ENCODE measurements at places on chromosomes 2 and 18.
A peak's percentile ranks its signal among the peaks of the same experiment; 100 is the strongest.

DNA sequence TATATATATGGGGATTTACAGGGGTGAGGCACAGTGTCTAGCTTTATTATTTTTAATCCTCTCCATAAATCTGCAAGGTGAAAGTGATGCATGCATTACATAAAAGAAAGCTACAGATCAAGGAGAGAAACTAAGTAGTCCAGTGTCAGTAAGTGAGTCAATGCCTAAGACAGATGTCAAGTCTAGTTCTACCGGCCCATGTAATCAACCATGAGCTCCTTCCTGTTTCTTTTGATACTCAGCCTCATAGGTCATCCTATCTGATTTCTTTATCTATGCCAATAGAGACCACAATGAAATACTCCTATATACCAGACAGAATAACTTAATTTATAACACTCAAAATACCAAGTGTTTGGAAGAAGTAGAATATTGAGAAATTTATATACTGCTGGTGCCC lies 20.2 kb upstream of the GYPC start:
- DNase-seq = no peak

GRCh38 chr2:96528006-96528699 lies 8.4 kb upstream of the ARID5A start:
- peak; percentile 82 for DNase-seq

DNA sequence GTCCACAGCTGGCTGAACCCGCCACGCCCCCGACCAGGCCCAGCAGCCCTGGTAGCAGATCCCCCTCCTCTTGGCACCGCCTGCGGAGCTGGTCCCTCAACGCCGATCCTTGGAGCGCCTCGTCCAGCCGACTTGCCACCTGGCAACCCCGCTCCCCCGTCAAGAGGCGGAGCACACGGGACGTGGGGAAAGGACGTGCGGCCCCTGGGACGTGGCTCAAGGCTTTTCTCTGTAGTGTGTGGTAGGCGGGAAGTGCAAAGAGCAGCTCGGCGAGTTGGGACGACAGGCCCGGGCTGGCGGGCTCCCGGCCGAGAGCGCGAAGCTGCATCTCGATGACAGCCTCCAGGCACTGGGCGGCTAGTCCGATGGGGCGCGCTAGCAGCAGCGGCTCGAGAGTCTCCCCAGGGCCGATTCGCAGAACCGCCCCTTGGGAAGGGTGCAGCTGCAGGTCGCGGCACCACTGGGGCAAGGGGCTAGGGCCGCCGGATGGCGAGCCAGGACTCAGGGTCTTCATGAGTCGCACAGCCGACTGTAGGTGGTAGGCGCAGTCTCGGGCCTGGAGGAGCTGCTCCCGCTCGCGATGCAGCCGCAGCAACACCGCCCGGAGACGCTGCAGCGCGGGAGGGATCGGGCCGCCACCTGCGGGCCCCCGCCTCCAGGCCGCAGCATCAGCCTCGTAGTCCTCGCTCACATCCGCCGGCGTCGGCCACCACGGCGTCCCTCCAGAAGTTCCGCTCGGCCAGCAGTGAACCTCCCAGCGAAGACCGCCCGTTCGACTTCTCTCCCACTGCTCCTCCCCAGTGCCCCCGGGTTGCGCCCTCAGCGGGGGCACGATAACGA lies 617 bp downstream of the CCDC142 start:
- DNase-seq = no peak

GRCh38 chr18:31410716-31411483 lies 34.3 kb downstream of the DSG4 start:
- no peak for DNase-seq

DNA sequence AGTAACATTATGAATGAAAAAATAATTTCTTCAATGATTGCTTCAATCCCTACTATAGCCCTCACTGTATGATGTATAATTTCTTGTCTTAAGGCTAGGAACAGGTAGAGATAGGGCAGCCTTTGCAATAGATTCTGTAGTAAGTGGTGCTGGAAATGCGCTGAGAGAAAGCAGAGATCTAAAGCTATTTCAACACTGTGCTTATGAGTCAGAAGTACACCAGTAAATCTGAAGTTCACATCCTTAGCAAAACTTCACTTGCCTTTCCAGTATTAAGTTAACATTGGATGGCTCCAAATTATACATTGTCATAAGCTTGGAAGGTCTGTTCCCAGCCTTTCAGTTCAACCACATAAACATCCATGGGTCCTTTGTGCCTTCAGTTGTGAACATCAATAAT lies 178.2 kb upstream of the EPHA4 start:
- DNase-seq = no peak

DNA sequence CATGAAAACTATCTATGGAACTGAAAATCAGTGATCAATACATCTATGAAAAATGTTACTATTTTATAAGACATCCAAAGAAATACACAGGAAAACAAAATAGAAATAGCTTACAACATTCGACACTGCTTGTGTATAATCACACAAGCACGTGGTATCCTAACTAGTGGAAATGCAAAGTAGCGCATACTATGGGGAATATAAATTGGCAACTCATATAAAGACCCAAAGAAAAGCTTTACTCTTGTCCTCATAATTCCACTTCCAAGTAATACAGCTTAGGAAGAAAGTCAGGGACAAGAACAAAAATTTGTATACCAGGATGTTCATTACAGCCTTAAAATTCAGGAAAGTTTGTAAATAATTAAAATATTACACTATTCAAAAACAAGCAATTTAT lies 384.6 kb downstream of the NRXN1 start:
- no peak for DNase-seq

GRCh38 chr2:150391779-150392178 lies 95.7 kb downstream of the RND3 start:
- DNase-seq = no peak

GRCh38 chr18:53486296-53486695 lies 738.2 kb downstream of the MBD2 start:
- no peak for DNase-seq

DNA sequence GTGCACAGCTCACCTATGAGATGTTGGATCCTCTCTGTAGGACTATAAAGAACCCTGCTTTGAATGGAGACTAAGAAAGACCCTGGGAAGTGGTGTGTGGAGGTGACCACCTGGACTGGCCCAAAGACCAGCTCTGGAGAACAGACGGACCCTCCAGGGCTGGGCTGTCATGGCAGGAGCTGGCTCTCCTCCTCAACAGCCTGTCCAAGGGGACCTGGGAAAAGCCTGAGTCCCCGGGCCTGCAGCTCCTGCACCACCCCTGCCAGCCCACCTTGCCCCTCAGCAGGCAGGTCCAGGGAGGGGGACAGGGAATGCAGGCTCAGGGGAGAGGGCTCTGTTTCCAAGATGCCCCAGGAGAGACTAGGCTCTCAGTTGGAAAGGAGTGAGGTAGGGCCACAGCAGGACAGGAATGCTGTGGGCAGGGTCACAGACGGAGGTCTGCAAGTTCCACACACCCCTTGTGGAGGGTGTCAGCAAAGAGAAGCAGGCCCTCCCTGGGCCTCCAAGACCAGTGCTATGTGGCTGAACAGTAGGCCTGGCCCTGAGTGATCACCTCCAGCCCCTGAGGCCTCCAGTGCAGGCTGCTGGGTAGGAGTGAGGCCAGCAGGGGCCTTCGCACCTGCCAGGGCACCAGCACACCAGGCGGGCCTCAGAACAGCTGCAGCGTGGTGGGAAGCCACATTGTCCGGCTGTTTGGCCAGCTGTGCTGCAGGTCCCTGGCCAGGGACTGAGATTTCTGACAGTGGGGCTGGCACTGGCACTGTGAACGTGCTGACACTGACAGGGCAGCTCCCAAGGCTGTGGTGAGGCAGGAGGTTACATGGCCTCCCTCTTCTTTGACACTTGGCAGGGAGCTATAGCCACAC lies 86.4 kb upstream of the OTOS start:
- DNase-seq = no peak

GRCh38 chr2:96396095-96396494 lies 60.5 kb downstream of the NCAPH start:
- peak; percentile 46 for DNase-seq

- no peak for DNase-seq
Observed at GRCh38 chr2:85858841-85859240, 29.9 kb downstream of the ST3GAL5 start.

- DNase-seq = no peak
Observed at GRCh38 chr2:240106765-240107476, 29.2 kb downstream of the COPS9 start.

- no peak for DNase-seq
Observed at GRCh38 chr2:69863298-69863697, 30.5 kb upstream of the SNRNP27 start.

GRCh38 chr2:6986912-6987361 lies 69.7 kb downstream of the RNF144A start:
- no peak for DNase-seq

DNA sequence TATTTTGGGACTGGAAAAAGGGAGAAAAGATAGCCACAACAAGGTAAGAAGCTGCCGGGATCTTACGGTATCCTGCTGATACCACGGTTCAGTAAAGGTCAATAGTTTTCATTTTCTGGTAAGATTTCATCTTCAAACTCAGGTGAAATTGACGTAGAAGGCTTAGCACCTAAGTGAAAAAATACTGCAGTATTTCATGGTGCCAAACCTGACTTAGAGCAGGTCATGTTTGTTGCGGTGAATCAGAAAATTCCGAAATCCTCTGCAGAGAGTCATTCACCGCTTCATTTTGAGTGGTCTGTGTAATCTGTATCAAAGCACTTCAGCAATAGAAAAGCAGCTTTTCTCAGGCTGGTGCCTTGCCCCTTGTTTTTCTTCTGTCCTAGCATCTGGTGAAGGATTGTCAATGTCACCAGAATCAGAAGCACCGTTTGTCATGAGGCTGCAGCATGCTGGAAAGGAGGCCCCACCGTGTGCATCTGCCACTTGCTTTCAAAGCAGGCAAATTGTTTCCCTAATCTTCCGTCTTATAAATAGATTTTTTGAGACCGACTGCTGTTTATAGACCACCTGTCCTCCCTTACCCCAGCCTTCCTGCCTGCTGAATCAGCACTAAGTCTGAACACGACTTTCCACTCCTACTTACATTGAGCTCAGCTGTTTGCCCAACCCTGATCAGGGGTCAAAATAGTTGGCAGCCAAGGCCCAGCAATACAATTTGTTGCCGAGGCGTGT lies 156.3 kb downstream of the EML6 start:
- no peak for DNase-seq

DNA sequence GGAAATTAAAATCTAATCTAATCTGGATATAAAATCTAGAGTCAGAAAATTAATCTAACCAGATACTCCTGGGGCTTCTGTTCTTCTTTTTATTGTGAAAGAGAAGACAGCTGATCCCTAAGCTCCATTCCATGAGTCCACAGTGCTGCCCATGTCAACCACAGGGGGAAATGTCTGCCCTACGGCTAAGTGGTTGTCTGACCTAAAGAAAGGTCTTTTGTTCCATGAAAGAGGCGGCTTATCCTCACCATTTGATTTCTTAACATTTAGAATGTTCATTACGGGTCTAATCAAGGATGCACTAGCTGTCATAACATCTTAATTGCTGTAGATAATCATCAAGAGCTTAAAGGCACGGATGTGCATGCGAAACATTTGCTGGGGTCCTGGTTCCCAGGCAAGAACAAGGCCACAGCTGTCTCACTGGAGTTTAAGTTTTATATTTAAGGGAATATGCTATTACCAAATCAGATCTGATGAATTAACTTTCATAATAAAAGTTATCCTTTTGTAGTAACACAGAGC lies 162.6 kb downstream of the PAX3 start:
- no peak for DNase-seq

- DNase-seq = no peak
Observed at GRCh38 chr2:71048096-71048495, 20.4 kb upstream of the NAGK start.

DNA sequence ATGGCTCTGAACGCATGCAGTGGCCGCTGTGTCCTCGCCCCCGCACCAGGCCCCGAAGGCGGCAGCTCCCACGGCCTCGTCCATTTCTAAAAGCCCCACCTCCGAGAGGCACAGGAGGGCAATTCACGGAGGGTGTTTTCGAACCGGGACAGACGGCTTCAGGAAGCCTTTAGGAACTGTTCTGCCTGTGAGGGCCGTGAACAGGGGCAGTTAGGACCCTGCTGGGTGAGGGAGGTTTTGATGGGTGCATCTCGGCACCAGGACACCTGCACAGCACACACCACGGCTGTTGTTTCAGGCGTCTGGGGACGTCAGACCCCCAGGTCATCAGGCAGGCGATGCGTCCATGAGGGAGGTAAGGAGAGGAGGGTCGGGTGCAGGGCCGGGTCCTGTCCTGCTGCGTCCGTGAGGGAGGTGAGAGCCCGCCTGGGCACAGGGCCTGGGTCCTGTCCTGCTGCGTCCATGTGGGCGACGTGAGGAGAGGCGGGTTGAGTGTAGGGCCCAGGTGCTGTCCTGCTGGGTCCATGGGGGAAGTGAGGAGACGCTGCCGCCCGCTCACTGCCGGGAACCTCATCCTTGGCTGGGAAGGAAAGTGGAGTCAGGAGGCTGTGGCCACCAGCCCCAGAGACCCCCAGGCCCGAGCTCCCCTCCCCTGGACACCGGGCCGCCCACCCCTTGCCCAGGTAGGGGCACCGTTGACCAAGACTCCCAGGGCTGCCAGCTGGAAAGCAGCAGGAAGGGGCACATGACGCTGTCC lies 25.5 kb upstream of the KCNG2 start:
- no peak for DNase-seq

DNA sequence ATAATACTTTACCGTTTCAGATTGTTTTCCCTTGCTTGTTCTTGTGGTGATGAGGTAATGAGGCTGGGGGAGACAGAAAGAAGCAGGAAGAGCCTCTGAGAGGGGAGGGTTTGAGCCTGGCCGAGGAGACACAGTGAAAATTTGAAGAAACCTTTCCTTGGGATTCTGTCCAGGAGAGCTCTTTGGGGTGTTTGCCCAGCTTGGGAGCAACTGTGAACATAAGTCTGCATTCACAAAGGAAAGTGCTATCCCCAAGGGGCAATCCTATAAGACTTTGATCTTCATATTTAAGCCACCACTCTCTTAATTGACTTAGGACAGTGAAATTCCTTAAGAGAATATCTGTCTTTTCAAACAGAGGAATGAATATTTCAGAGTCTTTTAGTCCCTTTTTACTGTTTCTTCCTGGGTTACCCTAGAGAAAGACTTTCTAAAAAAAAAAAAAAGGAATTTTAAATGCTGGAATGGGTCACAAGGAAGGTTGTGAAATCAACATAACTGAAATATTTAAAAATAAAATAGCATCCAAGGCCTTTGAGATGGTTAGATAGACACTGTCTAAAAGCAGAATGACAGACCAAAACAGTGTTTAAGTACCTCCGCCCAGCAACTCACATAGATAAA lies 52.5 kb upstream of the STAM2 start:
- no peak for DNase-seq

DNA sequence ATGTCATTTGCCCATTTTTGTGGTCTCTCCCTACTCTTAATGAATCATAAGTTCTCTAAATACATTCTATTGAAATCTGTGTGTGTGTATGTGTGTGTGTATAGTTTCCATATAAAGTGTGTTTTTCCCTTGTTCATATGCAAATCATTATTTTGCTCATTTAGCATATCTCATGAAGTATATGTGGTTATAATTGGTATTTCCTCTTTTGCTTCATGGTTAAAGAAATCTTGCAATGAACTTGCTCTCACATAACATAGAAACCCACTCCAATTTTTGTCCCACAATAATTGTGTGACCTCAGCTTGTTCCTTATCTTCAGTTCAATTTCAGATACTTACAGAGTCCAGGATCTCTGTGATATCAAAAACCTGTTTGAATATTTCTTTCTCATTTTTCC lies 1.2 kb downstream of the CPO start:
- DNase-seq = peak; percentile 43

GRCh38 chr2:95552911-95553310 lies 38.9 kb upstream of the TRIM43 start:
- no peak for DNase-seq
